Right renal cortex interstitium (tissue), 3 donors: ENCODE measurements at places on chromosomes 11 and 22. TPM values are rescaled to one million over a fixed set of nuclear protein-coding genes. Genes with fewer than 3 reads are reported as not detected.

OR2AG2 gene
- polyA plus RNA-seq = 0.14 TPM

HPX gene
- polyA plus RNA-seq = 2.2 TPM

ADAMTS15 gene
- polyA plus RNA-seq = 62.0 TPM

TMPRSS6 gene
- polyA plus RNA-seq = 0.21 TPM

ACR gene
- 0.25 TPM for polyA plus RNA-seq

RNH1 gene
- polyA plus RNA-seq = 80.0 TPM

RSF1 gene
- polyA plus RNA-seq = 82.8 TPM
